ENCODE measurements at places on chromosomes 1 and 21.

- no peak for DNase-seq
Observed at GRCh38 chr21:42363312-42363711, 3.0 kb downstream of the TFF1 start.

DNA sequence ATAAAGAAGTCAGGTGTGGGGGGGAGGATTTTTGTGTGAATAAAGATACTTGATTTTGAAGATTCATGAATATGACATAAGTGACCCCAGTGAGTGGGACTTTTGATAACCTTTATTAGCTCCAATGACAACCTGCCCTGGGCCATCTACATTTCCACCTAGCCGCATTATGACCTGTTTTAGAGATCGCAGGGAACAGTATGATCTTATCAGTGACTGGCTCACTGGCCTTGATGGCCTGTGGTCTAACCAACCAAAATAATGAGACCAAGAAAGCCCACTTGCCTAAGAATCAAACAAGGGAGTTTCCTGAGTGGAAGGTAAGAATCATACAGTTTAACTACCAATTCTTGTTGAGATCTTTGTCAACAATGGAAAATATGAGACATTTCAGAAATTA is 1.8 kb downstream of the ELAPOR1 start:
- DNase-seq: no peak

GRCh38 chr1:12439073-12439472 is 178.9 kb downstream of the DHRS3 start:
- no peak for DNase-seq

- DNase-seq: no peak
Observed at GRCh38 chr1:38077523-38078147, 31.0 kb upstream of the POU3F1 start.

GRCh38 chr1:242449661-242450060 is 74.8 kb downstream of the PLD5 start:
- no peak for DNase-seq

DNA sequence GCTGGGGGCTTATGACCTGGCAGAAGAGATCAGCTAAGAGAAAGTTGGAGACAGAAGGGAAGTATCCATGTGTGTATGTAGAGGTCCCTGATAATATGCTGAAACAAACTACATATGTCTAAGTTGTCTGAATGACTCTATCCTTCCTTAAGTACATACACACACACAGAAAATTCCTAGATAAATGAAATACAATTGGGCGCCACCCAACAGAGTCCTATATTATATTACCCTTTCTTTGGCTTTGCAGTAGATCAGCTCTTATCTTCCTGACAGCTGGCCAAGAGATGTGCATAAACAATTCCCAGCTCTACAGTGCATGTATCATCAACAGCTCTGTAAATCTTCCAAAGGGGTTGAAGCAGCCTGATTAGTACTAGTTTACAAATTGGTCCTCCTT is 40.1 kb downstream of the SORT1 start:
- no peak for DNase-seq

DNA sequence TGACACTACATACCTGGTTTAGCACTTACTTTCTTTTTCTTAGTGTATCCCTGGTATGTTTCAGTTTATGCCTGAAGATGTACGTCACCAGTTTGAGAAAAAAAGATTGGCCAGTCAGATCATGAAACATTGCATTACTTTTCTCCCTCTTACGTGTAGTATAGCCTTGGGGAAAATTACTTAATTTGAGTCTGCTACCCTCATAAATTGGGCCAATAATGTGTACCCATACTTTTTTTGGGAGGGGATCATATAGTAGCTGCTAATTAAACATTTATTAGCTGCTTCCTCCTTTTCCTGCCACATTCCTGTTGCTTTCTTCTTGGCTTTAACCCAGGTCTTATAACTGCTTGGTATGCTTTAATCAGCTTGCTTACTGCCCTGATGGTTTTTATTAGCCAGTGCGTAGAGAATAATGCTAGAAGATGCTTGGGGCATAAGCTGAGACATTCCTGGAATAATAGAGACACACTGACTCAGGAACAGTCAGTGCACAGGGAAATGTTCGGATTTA is 32.1 kb downstream of the RABGAP1L start:
- no peak for DNase-seq
